ENCODE measurements at places on chromosomes 4 and X. TPM values are rescaled to one million over a fixed set of nuclear protein-coding genes. Genes with fewer than 3 reads are reported as not detected.

Gene ATP8A1
- 13.6 TPM for polyA plus RNA-seq

Gene MND1
- polyA plus RNA-seq, result 3.0 TPM

Gene TCEAL6
- polyA plus RNA-seq, result 66.4 TPM

Gene TCEAL2
- polyA plus RNA-seq, result 163 TPM

Gene DCAF12L2
- not detected for polyA plus RNA-seq

Gene ACOT9
- polyA plus RNA-seq, result 7.9 TPM

Gene NAA11
- polyA plus RNA-seq, result not detected

Gene FAM241A
- polyA plus RNA-seq, result 0.42 TPM

Gene NUP62CL
- polyA plus RNA-seq, result 1.1 TPM

Gene TLR10
- 0.20 TPM for polyA plus RNA-seq

Gene AR
- polyA plus RNA-seq, result 0.51 TPM

Gene PIN4
- polyA plus RNA-seq, result 26.1 TPM

Gene GYPB
- not detected for polyA plus RNA-seq

Gene GPC4
- polyA plus RNA-seq, result 3.7 TPM

Gene EDA2R
- 0.12 TPM for polyA plus RNA-seq

Gene IL13RA2
- not detected for polyA plus RNA-seq

Gene NLRP2B
- not detected for polyA plus RNA-seq

Gene MAGEA8
- not detected for polyA plus RNA-seq

Gene ITGB1BP2
- not detected for polyA plus RNA-seq

Gene CT45A2
- polyA plus RNA-seq, result not detected

Gene F8A2
- not detected for polyA plus RNA-seq

Gene RTL3
- polyA plus RNA-seq, result not detected
